ENCODE measurements at places on chromosomes 13 and 19.

DNA sequence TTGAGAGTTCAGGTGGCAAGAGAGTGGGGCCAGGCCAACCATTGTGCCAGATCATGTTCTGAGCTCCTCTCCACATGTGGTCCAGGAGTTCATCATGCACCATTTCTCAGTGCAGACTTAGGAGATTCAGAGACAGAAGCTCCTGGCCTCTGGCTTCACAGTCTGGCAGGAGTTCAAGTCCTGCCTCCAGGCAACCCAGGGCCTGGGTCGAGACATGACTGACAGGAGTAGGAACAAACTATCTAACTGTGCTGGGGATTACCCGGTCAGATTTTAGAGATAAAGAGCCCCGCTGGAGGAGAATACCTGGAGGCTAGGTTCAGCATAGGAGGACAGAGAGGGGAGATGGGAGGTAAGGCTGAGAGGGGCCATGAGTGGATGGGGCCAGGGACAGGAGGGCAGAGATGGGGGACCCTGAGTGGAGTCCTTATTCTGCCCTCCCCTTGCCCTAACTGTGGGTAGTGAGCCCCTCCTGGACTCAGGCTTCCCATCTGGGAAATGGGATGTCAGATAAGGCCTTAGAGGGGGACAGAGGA lies 906 bp upstream of the CYP4F11 start:
- no peak for DNase-seq

DNA sequence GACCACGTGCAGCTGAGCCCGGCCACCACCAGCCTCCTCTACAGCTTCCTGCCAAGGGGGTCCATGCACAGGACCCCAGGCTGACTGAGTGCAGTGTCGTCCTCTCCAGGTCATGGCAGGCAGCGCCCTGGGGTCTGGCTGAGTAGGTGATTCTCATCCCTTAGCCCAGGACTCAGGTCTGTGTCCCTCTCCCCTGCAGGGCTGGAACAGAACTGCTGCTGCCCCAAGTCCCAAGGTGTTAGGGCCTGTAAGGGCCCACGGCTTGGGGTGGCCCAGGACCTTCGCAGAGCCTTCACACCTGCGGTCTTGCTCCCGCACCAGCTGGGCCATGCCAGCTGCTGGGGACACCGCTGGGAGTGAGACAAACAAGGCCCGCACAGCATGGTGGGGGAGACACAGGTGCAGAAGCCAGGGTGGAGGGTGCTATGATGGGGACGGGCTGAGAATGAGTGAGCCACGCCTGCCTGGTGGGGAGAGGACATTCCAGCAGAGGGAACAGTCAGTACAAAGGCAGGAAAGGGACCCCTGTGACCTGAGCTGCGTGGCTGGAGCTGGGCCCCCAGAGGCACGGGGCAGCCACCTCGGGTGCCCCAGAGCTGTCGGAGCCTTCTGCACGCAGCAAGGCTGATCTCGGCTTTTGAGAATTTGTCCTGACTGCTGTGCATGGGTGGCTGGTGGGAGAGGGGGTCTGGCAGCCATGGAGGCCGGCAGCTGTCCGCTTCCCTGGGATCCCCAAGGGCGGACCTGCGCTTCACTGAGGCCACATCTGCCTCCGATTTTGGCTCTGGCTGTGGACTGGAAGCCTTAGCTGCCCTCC lies 11.9 kb downstream of the PLEKHF1 start:
- DNase-seq: no peak

- no peak for DNase-seq
Observed at GRCh38 chr19:8148410-8149260, 757 bp downstream of the FBN3 start.

- no peak for DNase-seq
Observed at GRCh38 chr13:65133094-65133493, 2097.0 kb downstream of the PCDH9 start.

GRCh38 chr13:26599403-26599802 lies 41.9 kb downstream of the WASF3 start:
- DNase-seq: no peak

DNA sequence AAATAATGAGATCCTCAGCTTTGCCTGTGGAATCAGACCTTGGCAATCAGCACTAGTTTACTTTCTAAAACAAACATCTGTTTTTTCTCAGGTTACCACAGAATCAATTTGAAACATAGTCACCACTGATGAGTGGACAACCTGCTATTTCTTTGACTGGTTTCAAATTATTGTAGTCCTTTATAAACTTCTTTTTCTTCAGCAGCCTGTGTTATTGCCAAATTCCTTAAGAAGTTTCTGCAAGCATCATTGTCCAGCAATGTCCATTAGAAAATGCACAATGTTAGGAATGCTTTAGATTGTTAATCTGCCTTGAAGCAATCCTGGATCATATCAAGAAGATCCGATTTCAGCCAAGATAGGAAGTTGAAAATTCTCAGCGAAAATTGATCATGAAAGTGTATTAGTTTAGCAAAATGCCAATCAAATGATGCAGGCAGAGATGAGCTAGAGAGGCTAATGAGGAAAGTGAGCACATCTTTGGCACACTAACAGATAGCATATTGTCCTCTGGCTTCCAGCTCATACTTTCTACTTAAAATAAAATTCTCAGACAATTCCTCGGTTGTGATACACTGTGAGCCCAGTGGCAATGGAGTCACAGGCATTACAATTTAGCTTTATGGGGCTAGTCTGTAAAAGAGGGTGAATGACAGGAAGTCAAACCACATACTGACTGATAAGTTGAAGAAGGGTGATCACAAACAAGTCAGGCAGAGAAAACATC lies 270.6 kb downstream of the SLITRK6 start:
- no peak for DNase-seq

GRCh38 chr13:76968041-76968440 lies 19.7 kb downstream of the ACOD1 start:
- DNase-seq: no peak

DNA sequence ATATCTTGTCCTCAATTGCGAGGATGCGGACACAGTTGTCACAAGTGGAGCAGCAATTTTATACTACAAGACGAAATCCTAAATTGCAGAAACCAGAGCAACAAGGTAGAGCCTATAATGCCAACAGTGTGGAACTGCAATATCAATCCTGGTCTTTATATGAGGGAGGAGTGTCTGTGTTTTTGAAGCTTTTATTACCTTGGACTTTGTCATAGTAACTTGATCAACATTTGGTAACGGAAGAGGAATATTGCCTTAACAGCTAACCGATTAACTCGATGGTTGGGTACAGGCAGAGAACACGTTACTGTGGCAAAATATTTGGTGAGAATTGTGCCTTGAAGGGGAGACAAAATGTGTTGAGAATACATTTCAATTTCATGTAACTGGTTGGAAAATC lies 661.5 kb downstream of the FGF9 start:
- no peak for DNase-seq

DNA sequence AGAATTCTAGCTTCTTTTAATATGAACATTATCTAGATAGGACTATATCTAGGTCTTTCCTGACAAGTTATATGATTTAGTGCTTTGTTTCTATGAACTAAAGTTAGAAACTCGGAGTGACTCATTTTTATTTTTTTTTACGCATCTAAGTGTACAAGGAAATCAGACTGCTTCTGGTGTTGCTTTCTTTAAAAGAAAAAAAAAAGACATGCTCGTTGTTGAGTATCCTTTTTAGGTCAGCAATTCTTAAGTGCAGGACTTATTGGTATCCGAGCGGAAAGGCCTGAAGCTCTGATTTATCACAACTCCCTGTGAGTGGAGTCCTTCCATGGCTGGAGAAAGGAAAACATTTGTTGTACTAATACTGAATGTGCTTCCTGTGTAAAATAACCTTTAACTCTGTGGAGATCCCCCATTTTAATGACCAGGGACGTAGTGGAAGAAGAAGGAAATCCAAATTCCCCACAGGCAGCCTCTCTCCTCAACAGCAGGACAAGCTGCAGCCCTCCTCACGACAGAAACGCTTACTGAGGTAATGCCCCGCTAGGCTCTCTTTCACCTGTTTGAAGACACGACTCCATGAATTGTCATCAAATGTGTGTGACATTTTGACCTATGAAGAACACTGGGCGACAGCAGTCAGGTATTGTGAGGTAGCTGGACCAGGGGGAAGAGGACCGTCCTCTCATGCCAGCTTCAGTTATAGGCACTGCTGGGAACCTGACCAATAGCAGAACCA lies 17.9 kb upstream of the POMP start:
- peak; percentile 97 for DNase-seq

DNA sequence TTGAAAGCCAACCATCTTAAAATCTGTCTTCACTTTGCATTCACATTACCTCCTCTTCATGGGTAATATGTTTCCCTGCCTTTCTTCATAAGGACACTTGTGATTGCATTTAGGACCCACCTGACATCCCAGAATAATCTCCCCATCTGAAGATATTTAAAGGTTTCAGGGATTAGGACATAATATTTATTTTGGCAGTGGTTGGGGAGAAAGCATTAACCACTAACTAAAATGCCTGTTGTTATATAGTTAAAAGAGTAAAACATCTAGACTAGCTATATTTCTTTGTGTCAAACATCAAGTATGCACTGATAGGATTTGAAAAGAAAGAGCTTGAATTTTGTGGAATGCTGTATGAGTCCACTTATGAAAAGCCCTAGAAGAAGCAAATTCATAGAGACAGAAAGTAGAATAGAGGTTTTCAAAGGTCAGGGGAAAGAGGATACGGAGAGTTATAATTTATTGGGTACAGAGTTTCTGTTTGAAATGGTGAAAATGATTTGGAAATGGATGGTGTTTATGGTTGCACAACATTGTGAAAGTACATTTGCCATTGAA lies 457.7 kb upstream of the SPRY2 start:
- DNase-seq: no peak

DNA sequence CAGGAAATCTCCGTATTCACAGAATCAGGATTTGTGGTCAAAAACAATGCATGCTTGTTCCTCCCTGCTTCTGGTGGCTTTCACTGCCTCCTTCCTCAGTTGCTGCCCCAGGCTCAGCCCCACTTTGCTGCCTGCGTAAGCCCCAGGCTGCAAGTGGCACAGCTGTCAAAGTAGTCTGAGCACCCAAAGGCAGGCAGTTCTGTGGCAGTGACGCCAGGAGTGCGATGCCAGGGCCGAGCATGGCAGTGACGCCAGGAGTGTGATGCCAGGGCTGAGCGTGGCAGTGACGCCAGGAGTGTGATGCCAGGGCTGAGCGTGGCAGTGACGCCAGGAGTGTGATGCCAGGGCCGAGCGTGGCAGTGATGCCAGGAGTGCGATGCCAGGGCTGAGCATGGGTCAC lies 77.3 kb upstream of the GPR183 start:
- no peak for DNase-seq

GRCh38 chr19:8609279-8610040 lies 1.1 kb downstream of the ADAMTS10 start:
- peak; percentile 65 for DNase-seq

DNA sequence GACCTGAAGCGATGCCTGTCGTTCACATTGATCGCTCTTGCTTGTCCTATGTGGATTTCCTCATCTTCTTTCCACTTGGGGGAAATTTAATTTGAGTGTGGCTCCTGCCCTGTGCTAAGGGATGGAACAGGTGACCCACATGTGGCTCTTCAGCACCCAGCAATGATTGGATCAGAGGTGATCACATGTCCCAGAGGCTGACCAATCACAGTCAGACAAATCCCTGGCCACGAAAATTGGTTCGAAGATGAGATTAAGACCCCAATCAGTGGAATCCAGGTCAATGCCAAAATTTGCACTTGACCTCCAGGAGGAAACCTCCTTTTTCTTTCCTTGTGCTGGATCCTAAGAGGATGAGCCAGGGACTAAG lies 23.7 kb downstream of the AMER2 start:
- DNase-seq: no peak

GRCh38 chr19:4575267-4576015 lies 16.0 kb upstream of the SEMA6B start:
- peak; percentile 100 for DNase-seq

DNA sequence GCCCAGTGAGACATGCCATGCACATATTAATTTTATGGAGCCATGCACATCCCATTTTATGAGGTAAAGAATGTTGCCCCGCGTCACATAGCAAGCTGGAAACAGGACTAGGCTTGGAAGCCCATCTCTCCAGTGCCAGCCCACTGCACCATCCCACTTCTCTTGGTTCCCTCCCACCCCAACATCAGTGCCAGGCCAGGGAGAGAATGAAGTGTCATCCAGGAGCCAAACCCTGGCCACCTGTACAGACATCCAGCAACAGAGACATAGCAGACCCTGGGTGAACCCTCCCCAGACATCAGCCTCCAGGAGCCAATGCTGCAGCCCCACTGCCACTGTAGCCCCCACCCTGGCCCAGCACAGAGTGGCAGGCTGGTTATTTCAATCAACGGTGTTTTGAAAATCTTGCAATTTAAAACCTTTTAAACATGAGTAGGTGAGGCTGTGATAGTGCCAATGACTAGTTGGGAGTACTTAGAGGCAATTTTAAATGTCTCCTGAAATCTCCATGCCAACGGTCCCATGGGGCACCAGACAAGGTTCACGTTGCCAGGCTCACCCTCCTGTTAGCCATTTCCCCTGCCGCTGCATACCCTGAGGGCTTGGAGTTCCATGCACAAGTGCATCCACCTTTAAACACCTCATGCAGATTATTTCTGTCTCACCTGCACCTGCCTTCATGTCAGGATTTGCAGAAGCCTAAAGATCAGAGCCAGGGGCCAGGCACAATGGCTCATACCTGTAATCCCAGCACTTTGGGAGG lies 34.7 kb downstream of the VSTM2B start:
- DNase-seq: no peak

All from dermis blood vessel endothelial cell (primary cell).